Activated naive CD4-positive, alpha-beta T cell treated with anti-CD3 and anti-CD28 coated beads for 36 hours (primary cell): ENCODE measurements at places on chromosomes 2 and 18.

DNA sequence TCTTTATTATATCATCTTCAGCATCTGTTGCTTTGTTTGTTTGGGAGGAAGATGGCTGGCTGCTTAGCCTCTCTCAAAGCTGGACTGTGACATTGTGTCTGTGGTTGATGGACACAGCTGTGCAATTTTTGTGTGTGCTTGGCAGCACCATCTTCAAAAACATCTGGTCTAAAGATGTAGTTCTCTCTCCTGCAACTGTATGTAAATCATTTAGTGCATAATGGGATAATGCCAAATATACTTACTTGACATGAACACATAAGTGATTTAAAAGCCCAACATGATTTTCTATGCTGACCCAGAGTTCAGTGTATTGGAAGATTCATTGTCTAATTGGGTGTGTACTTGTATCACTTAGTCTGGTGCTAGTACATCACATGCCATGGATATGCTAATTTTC lies 112.2 kb downstream of the MAP4K4 start:
- DNase-seq, result no peak

DNA sequence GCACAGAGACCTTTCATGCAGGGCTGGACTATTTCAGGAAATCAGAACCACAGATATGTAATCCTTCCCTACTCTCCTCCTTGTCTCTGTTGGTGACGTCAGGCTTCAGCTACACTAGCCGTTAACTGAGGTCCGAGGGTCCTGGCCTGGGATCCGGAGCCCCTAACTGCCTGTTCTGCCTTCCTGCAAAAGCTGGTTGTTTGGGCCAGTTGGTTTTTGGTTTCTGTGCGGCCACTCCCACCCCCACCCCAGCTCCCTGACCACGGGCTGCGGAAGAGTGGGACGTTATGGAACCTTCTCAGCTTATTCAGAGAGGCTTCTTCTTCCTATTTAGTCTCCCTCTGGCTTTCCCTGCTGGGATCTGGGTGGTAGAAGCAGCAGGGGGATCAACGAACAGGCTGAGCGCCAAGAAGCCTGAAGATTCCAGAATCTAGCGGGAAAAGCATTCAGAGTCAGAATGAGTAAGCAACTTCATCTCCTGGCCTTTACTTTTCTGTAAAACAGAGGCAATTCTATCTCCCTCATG lies 49.3 kb upstream of the ROCK2 start:
- no peak for DNase-seq

GRCh38 chr2:44689516-44689915 lies 252.0 kb upstream of the SIX3 start:
- DNase-seq, result no peak

DNA sequence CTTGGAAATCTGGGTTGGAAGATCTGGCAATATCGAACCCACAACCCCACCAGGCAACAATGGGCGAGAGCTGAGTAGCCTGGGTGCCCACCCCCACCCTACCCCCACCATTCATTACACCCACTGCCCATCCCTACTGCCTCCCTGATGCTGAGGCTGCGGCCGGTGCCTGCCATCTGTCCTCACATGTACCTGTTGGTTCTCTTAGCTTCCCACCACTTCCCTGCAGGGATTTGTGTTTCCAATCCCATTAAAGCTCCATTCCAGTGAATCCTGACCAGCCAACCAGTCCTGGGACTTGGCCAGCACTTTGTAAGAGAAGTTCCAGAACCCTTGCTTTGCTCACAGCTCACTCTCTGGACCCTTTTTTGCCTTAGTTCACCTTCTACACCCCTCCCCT lies 163.0 kb upstream of the SH3BP4 start:
- no peak for DNase-seq

DNA sequence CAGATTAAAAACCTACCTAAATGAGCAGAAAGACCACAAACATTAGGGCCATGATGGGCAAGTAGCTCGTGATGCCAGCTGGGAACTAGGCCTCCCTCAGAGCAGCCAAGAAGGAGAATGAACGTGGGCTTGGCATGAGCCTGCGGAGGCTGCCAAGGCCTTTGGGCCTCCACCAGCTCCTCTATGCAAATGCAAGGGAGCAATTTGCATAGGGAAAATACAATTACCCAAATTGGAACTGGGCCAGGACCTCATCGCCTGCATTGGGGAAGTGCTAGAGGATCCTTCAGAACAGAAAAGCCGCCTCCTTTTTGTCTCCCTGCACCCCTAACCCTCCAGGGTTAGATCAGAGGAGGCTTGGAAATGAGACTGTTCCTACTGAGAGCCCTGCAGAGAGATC lies 326.4 kb downstream of the SMAD2 start:
- DNase-seq, result no peak

DNA sequence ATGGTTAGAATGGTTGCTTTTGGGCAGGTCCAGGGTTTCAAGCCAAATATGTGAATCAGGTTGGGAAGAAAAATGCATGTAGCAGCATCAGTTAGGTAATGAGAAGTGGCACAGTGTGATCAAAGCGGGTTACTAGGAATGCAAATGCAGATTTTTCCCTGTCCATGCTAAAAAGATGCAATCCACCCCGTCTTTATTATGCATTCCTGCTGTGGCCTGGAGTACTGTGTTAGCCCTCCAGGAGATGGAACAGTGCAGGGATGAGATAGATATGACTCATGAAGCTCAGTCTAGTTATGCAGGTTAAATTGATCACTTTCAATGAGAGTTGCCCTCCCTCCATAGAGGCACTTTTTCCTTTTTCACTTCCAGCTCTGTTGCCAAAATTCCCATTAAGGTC lies 283.8 kb downstream of the CTNNA2 start:
- DNase-seq, result no peak

- peak; percentile 25 for DNase-seq
Measured at GRCh38 chr2:232319803-232320442, 58.6 kb upstream of the ALPP start.

- DNase-seq, result no peak
Measured at GRCh38 chr18:1062588-1062987, 157.9 kb downstream of the ADCYAP1 start.

GRCh38 chr2:189424961-189425360 lies 16.3 kb upstream of the WDR75 start:
- no peak for DNase-seq
